ENCODE measurements at places on chromosomes 6 and 20.
A peak's percentile ranks its signal among the peaks of the same experiment; 100 is the strongest.

DNA sequence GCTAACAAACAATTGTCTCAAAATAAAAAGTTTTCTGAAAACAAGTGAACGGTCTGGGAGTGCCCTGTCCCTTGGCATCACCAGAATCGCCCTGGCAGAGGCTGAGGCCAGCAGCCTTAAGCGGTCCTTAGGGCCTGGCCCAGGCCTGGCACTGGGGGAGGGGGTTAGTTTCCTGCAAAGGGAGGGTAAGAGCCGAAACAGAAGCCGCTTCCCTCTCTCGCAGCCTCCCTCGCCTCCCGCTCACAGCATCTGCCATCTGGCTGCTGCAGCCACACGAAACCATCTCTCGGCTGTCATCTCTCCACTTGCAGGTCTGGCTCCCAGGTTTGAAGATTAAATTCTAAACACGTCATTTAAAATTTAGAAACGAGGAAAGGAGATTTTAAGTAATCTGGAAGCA is 31.5 kb downstream of the PMEPA1 start:
- no peak for DNase-seq

DNA sequence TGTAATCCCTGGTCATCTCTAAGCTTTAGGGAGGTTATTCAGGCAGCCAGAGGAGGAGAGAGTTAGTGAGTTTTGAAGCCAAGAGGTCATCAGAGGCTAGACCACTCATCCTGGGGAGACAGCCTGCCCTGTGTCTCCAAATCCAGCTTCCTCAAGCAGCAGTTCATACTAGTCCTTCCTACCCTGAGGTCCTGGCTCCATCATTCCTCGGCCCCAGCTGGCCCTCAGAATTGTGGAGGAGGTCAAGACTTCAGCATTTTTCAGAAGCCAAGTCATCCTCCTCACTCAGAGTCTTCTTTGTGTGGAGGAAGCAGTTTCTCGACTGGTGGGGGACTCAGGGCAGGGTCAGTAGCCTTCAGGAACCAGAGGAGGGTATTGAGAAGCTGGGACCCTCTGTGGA is 12.4 kb upstream of the KIAA1755 start:
- DNase-seq: peak; percentile 75

GRCh38 chr20:50065325-50065615 is 47.7 kb downstream of the UBE2V1 start:
- no peak for DNase-seq

DNA sequence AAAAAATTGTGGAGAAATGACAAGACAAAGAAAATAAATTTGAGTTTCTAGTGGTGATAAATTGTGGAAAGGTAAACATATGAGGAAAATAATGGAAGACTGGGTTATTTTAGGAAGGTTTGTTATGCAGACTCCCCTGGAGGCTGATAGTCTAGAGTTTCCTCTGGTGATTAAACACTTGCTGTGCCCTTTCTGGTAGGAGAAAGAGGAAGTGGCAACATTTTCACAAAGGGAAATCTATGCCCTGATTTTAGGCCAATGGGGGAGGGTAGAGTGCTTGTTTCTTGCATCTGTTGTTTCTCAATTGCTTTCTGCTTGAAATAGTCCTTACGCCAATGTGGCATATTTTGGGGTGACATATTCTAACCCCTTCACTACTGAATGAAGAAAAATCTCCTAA is 129.1 kb upstream of the DOK5 start:
- DNase-seq: peak; percentile 21

GRCh38 chr6:98657764-98658163 is 176.6 kb upstream of the POU3F2 start:
- DNase-seq: peak; percentile 58

DNA sequence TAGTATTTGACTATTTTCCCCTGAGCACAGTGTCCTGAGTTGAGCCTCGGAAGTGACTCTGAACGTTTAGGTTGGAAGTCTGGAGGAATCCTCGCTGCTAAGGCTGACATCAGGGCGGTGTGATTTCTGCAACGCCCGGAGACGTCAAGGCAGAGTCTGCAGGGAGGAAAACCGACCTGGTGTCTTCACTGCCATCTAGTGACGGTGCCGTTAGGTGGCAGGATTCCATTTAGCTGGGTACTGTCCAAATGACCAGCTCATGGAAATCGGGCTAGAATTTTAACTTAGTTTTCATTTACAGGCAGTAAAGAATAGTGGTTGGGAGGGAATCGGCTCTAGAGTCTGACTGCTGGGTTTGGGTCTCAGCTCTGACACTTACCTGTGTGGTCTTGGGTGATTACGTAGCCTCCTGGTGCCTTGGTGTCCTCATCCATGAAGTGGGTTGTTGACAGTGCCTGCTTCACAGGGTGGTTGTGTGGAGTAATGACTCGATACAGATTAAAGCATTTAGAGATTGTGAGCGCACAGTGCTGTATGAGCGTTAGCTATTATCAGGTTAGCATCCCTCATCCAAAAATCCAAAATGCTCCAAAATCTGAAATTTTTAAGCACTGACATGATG is 35.0 kb downstream of the FOXF2 start:
- peak; percentile 86 for DNase-seq

GRCh38 chr20:48035961-48036731 is 250.9 kb upstream of the SULF2 start:
- peak; percentile 18 for DNase-seq

DNA sequence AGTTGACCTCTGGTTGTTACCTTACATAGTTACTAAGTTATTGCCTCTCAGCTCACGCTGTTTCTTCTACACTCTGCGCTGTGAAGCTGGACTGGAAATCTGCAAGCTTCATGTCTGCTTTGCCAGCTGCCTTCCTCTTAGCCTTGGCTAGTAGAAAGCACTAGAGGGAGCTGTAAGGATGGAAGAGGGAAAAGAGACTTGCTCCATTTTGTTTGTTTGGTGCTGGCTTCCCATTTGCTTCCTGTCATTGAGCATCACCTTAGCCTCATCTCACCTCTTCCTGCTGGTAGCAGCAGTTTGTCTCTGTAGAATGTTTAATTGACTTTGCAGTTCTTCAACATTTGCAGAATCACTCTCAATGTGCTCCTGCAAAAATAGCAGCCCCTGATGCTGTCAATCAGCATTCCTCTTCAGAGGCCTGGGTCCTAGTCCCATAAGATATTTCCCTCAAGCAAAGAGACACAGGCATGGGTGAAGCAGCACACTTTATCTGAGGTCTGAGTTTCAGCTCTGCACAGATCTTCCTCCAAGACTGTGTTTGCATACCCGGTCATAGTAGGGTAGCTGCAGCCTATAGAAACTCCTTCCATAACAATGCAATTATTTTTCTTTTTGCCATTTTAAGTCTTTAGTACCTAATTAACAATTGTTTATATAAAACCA is 302.2 kb upstream of the EPHA7 start:
- peak; percentile 49 for DNase-seq

GRCh38 chr6:161242779-161243693 is 30.8 kb downstream of the AGPAT4 start:
- peak; percentile 95 for DNase-seq

GRCh38 chr6:148203970-148204369 is 138.7 kb upstream of the SASH1 start:
- peak; percentile 71 for DNase-seq

GRCh38 chr20:24970030-24970553 is 21.0 kb downstream of the CST7 start:
- no peak for DNase-seq

GRCh38 chr6:26241033-26241895 is 123.7 kb upstream of the BTN3A2 start:
- peak; percentile 67 for DNase-seq

- no peak for DNase-seq
Measured at GRCh38 chr6:69379518-69379917, 417.3 kb downstream of the LMBRD1 start.

DNA sequence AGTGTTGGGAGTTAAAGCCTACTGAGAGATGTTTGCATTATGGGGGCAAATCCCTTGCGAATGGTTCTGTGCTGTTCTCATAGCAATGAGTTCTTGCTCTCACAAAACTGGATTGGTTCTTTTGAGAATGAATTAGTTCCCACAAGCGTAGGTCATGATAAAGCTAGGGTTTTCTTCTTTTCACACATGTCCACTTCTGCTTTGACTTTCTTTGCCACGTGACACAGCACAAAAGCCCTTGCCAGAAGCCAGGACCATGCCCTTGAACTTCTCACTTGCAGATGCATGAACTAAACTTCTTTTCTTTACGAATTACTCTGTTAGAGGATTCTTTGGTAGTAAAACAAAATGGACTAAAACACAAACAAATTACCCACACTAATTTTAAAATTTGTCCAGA is 922.8 kb downstream of the EPHA7 start:
- DNase-seq: no peak

DNA sequence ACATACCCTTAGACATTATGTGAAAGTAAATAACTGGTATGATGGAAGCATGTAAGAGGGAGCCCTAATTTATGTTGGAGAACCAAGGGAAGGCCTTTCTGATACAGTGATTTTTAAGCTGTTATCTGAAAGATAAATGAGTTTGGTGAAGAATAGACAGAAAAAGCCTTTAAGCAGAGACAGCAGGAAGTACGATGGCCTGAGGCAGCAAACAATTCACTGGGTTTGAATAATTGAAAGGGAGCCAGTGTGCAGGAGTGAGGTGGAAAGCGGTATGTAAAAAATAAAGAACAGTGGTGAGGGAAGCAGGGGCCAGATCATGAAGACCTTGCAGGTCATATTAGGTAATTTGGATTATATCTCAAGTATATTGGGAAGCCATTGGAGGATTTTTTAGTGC is 4.1 kb upstream of the RAB23 start:
- DNase-seq: no peak

DNA sequence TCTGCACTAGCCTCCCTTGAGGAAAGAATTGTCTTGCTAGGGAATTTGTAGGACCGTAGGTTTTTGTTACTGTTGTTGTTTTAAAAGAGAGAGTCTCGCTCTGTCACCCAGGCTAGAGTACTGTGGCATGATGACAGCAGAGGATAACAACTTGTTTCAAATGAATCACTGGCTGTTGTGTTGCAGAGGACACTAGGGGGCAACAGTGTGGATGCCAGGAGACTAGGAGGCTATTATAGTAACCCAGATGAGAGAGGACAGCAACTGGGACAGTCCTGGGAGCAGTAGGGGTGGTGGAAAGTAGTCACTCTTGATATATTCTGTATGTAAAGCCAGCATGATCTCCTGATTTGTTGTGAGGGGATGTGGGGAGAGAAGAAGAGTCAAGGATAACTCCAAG is 41.8 kb upstream of the LAMA4 start:
- DNase-seq: peak; percentile 90

GRCh38 chr20:41989039-41989679 is 371.0 kb upstream of the CHD6 start:
- DNase-seq: no peak

DNA sequence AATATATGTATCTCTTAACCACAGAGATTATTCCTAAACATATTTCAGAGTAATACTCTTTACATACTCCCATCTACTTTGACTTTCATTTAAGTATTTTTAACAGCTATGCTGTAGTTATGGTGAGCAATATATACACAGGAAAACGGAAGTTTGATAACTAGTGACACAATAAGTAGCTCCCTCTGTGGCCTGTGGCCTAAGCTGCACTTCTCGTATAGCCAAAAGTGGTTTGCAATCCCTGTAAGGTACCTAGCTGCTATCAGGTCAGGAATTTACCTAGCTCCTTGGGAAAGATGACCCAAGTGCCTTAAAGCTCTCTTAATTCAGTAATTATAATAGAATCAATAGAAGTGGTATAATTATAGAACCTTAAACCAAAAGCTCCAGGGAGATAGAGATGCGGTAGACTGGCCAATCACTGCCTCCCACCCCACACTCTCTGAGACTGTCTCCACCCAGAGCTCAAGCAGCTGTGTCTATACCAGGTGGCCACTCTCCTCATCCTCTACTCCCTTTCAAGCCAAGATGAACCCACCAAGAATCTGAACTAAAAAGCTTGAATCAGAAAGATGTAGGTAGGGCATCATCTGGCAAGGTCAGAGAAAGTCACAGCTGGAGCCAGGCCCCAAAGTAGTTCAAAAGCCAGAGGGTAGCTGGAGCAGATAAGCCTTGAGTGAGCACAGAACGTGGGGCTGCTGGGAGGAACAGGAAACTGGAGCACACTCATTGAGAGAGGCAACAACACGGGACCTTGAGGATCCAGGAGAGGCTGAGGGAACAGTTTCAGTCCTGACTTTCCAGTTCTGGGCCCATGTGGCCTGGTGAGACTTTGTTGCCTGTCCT is 84.9 kb upstream of the ASF1A start:
- DNase-seq: no peak

DNA sequence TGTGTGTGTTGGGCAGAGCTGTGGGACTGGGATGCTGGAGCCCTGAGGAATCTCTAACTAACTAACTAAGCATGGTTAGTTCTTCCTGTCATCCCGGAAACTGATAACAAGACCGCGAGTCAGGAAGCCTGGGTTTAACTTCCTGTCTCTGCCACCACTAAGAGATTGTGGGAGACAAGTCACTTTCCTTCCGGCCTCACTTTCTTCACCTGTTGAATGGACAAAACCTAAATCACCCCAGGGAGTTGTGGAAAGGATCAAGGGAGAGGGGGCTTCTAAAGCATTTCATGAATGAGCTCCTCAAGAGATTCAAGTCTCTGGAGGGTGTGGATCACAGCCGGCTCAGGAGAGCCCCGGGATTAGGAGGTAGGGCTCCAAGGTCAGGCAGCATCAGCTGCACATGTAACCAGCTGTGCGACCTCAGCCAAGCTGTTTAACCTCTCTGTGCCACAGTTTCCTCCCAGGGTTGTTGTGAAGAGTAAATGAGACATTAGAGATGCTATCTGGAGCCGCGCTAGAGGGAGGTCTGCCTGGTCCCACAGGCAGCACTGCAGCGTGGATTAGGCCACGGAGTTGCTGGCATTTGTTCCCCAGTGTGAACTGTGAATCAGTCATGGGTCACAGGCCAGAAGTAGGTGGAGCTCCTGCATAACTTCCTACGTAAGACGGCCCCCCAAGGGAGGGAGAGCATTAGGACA is 105.1 kb downstream of the TOX2 start:
- DNase-seq: peak; percentile 40

GRCh38 chr6:132974122-132974521 is 159.8 kb downstream of the RPS12 start:
- DNase-seq: no peak

GRCh38 chr20:49405062-49405683 is 77.3 kb downstream of the KCNB1 start:
- DNase-seq: no peak

DNA sequence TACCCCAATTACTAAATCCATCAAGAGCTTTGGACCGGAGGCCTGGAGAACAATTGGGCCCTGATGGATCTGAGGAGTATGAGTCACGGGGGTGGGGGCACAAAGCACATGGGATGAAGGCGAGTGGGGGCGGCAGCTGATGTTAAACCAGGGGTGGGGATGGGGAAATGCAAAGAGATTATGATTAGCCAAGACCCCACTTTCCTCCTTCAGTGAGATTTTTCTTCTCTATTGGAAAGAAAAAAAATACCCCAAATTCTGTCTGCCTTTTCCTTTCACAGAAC is 57.9 kb downstream of the ARHGAP40 start:
- no peak for DNase-seq

GRCh38 chr20:62321521-62321948 is 18.7 kb downstream of the ADRM1 start:
- peak; percentile 34 for DNase-seq

- DNase-seq: peak; percentile 87
Measured at GRCh38 chr6:132060591-132060990, 109.4 kb upstream of the CCN2 start.

DNA sequence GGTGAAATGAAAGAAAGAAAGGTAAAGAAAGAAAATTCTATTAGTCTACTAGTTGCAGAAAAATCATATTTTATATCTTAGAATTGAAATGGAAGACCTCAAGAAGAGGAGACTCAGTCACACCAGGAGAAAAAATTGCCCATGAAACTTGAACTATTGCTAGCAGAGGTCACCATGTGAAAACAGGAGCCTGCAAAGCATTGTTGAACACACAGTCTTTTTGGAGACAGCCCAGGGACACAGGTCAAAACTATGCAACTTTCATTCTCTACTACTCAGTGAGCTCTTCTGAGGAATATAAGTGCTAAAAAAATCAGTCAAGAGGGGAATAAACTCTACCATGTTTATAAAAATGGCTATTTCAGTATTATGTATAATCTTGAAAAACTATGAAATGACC is 89.8 kb upstream of the TENT5A start:
- DNase-seq: no peak

All from GM23248 (cell line).